ENCODE measurements at places on chromosomes 11 and 22.

- peak; percentile 81 for DNase-seq
Observed at GRCh38 chr11:10908215-10908951, 50.5 kb upstream of the ZBED5 start.

- DNase-seq, result no peak
Observed at GRCh38 chr11:102325088-102325487, 7.8 kb downstream of the BIRC3 start.

DNA sequence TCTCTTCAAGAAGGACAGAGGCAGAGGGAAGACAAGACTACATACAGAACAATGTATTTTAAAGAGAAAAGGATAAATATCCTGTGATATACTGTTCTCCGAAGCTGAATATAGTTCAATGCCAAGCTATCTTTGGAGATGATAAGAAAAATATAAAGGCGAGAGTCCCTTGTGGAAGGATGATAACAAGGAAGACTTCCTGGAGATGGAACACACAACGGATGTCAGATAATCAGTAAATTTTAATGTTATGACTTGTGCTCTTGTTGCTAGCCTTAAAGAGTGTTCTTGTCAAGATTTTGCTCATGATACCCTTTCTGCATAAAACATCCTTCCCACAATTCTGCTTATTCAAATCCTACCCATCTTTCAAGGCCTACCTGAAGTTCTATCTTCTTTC, 6.8 kb upstream of the CTR9 start:
- DNase-seq, result no peak

DNA sequence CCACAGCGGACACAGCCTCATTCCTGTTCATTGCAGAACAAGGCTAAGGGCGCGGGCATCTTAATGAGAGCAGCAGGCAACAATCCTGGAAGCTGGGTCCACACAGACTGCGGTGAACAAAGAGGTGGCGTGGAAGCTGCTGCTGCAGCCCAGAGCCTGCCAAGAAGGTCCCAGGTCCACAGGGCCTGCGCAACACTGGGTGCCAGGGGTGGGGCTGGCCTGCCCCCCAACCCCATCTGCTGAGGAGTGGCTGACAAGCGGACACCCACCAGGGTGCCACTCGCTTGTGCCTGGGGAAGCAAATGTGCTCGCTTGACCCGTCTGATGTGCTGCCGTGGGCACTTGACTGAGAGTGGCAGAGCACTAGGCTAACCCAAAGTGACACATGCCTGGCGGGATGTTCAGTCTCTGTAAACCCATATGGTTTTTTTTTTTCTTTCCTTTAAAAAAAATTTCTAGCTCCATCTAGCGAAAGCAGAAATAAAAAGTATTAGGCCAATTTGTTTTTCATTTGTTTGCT, 83.2 kb upstream of the PITPNB start:
- DNase-seq, result no peak

GRCh38 chr11:82682003-82682751, 51.5 kb downstream of the FAM181B start:
- no peak for DNase-seq

- DNase-seq, result peak; percentile 45
Observed at GRCh38 chr11:6443269-6444003, 2.6 kb upstream of the HPX start.

DNA sequence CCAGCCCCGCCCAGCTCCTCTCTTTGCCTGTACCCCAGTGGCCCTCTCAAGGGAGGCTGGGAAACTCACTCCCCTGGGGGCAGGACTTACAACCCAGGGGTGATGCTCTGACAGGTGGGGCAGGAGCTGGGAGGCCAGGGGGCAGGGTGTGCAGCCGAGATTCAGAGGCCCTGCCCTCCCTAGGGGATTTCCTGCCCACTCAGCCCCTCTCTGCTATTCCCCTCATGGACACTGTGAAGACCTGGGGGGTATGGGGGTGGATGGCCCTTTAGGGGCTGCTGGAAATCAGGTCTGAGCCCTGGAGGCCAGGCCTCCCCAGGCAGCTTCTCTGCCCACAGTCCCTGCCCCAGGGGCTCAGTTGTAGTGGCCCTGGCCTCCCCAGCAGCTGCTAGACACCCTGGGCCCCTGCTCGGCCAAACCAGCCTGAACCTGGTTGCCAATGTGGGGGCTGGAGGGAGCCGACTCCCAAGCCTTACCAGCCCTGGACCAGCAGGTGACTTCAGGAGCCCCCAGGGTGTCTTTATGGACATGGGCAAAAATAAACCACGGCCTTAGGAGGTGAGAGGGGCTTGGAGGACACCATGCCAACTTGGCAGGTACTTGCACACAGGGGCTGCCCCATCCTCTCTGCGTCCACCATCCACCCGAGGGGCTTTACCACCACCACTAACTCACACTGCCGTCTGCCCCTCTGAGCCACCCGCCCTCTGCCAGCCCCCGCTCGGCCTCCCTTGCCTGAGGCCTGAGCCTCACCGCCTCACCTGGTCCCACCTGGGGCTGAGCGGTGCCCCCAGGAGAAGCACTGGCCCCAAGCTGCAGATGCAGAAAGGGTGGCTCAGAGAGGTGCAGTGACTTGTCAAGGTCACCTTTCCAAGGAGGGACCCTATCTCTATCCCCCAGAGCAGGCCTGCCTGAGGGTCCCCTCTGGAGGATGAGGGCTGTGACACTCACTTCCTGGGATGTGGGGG, 2.8 kb upstream of the PHLDA2 start:
- DNase-seq, result no peak

- no peak for DNase-seq
Observed at GRCh38 chr11:126945319-126945718, 55.3 kb downstream of the KIRREL3 start.

DNA sequence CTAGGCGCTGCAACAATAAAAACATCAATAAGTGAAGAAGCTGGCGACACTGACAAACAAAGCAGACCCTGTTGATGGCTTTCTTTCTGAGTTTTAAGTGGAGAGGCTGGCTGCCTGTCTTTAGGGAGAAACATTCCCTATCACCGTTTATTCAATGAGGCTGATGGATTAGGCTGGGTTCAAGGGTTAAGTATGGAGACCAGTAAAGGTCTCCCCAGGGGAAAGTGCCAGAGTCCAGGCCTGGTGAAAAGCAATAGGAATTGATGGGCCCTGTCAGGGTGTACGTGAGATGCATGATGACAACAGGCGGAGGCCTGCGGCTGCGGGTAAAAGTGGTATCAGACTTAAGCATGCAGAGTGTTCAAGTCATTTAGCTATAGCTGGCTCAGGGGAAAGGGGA, 102.6 kb downstream of the ALX4 start:
- DNase-seq, result no peak

GRCh38 chr11:20731676-20732215, 62.4 kb downstream of the NELL1 start:
- no peak for DNase-seq
